Esophagus squamous epithelium (tissue), 5 donors: ENCODE measurements at places on chromosomes 2 and 18. TPM values are rescaled to one million over a fixed set of nuclear protein-coding genes. Genes with fewer than 3 reads are reported as not detected.

RDH14 gene
- total RNA-seq = 11.8 TPM

DLX1 gene
- total RNA-seq = not detected

CHST9 gene
- total RNA-seq = 2.9 TPM

RBFA gene
- total RNA-seq = 21.6 TPM

FRZB gene
- 0.53 TPM for total RNA-seq

ZNF512 gene
- 18.3 TPM for total RNA-seq

WDFY1 gene
- 17.3 TPM for total RNA-seq

ELOA2 gene
- total RNA-seq = not detected

ALPI gene
- total RNA-seq = not detected

C1QL2 gene
- not detected for total RNA-seq

NXPH2 gene
- not detected for total RNA-seq

SP140 gene
- total RNA-seq = 5.3 TPM

KCNIP3 gene
- total RNA-seq = 2.0 TPM

ABCB6 gene
- total RNA-seq = 45.3 TPM

PPP1R7 gene
- 66.0 TPM for total RNA-seq

PCARE gene
- 0.04 TPM for total RNA-seq

MREG gene
- 71.2 TPM for total RNA-seq

TET3 gene
- total RNA-seq = 15.4 TPM

FHL2 gene
- total RNA-seq = 46.1 TPM

CCDC68 gene
- total RNA-seq = 2.6 TPM

ANXA4 gene
- 56.8 TPM for total RNA-seq

RNPEPL1 gene
- 54.0 TPM for total RNA-seq

CRYGC gene
- not detected for total RNA-seq

PAX3 gene
- total RNA-seq = not detected

CXCR1 gene
- not detected for total RNA-seq

NTSR2 gene
- not detected for total RNA-seq

POLE4 gene
- 16.8 TPM for total RNA-seq

CLEC4F gene
- not detected for total RNA-seq

ZNF521 gene
- 11.3 TPM for total RNA-seq

NEB gene
- total RNA-seq = 0.38 TPM
